Posterior cingulate gyrus (tissue), 11 donors: ENCODE measurements at places on chromosomes 7 and 10.

GRCh38 chr10:87636313-87636915 is 23.3 kb upstream of the PAPSS2 start:
- no peak for DNase-seq

DNA sequence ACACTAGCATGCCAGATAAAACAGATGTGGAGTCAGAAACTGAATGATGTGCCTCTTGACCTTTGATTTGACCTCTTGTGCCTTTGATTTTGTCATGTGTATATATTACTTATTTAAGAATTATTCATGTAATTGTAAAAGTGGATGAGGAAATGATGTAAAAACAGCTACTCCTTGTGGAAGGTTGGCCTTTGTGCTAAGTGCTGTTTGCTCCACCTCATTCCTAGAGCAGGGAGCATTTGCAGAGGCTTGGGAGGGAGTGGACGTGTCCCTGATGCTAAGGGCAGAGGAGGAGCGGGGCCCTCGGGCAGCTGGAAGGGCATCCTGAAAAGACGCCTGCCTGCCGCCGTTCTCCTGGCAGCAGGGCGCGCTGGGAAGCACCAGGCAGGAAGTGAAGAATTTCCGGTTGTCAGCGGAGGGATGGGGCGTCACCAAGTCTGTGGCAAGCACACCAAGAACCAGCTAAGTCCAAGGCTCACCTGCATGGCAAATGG is 197.6 kb upstream of the ZNF32 start:
- DNase-seq: no peak

GRCh38 chr10:14466257-14466656 is 135.5 kb upstream of the FRMD4A start:
- DNase-seq: no peak

DNA sequence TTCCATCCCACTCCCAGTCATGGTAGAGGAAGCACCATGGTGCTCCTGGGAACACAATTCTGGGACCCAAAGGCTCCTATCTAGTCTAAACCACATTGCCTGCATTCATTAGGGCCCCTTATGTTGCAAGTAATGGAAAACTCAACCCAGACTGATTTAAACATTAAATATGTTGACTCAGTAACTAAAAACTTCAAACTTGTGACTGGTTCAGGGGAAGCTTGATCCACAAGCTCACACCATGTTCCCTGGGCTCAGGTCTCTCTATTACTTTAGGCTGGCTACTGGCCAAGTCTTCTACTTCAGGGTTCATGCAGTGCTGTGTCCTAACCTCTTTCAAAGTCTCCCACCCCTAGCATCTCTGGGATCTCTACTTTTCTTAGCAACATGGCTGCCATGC is 13.1 kb downstream of the WNT16 start:
- DNase-seq: no peak

DNA sequence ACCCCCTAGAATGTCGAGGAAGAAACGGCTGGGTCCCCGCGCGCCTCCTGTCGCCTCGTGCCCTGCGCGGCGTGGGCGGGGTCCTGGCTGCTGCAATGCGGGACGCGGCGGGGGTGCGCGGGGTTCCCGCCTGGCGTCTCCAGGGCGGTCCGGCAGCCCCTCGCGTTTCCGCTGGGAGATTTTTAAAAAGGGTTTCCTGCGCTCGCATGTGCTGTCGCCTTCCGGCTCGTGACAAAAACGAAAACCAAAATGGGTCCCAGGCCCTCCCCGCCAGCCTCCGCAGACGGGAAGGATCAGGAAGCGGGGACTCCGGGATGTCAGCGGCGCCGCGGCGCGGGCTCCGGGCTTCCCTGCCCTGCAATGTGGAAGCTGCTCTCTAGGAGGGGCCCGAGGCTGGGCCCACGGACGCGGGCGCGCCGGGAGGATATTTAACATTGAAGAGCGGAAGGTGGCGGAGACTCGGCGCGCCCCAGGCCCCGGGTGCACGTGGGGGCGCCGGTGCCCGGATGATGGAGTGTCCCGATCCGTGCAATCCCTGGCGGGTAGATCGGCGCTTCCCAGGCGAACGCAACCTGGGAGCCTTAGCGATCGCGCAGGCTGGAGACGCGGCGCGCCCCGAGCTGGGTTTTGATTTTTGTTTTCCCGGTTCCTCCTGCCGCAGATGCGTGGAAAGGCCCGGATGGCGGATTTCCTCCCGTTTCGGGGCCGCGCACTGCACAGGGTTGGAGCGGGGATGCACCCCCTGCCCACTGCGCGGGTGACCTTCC is 1.0 kb downstream of the PFKP start:
- peak; percentile 95 for DNase-seq

DNA sequence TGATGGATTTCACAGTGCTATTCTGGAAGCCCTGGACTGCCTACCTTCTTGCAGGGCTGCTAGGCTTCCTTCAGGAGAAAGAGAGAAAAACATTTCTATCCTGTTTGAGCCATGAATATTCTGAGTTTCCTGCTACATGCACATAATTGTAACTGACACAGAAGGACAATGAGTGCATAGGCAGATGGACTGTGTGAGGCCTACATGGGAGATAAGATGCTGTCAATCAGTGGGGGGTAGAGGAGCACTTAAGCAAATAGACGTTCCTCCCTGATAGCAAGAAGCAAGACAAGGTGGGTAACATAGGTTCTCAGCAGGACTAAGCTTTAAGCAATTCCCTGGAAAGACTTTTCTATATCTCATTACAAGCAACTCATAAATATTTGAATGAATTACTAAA is 11.6 kb downstream of the ALDH18A1 start:
- DNase-seq: no peak

GRCh38 chr10:115171392-115171960 is 78.3 kb downstream of the ATRNL1 start:
- DNase-seq: no peak

GRCh38 chr10:35532141-35532540 is 73.0 kb upstream of the GJD4 start:
- DNase-seq: no peak

DNA sequence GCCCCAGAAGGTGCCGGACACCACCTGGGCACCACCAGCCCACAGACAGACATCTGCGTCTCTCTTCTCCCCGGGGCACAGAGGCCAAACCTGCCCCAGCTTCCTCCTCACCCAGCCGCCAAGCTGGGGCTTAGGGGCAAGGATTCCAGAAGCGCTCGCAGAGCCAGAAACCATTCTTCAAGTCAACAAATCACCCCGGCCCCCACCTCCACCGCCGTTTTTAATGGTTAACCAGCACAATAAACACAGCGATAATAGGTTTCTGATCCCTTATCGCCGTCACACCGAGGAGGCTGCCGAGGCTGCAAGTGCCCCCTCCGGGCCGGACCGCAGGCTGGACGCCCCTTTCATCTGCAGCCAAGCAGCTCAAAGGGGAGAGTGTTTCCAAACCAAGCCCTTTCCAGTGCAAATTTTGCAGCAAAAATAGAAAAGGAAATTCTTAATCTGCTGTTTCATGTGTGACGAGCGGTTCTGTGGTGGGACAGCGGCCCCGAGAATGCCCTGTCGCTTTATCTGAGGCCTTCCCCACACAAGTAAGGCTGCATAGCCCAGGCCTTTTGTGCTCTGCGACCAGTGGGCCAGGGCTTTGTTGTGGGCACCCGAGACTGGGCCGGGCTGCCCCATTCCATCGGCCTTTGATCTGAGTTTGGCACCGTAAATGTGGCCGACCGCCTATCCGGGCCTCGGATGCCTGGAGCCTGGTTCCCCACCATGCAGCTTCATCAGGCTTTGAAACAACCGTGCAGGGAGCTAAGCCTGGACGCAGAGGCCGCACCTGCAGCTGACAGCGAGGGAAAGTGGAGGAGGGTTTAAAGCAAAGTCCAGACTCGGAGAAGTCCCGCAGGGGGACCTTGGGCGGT is 83.2 kb downstream of the FOXL3 start:
- peak; percentile 9 for DNase-seq

DNA sequence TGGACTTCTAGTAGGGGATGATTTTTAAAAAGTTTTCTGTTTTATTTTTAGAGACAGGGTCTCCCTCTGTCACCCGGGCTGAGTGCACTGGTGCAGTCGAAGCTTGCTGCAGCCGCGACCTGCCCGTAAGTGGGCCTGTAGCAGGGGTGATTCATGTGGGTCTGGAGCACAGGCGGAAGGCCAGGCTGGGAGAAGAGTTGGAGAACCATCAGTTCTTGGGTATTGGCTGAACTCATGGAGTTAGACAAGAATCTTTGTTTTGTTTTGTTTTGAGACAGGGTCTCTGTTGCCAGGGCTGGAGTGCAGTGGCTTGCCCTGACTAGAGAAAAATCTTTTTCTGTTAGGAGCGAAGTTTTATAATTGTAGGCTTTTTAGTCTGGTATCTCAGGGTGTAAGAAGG is 5.7 kb downstream of the SRRT start:
- DNase-seq: no peak

DNA sequence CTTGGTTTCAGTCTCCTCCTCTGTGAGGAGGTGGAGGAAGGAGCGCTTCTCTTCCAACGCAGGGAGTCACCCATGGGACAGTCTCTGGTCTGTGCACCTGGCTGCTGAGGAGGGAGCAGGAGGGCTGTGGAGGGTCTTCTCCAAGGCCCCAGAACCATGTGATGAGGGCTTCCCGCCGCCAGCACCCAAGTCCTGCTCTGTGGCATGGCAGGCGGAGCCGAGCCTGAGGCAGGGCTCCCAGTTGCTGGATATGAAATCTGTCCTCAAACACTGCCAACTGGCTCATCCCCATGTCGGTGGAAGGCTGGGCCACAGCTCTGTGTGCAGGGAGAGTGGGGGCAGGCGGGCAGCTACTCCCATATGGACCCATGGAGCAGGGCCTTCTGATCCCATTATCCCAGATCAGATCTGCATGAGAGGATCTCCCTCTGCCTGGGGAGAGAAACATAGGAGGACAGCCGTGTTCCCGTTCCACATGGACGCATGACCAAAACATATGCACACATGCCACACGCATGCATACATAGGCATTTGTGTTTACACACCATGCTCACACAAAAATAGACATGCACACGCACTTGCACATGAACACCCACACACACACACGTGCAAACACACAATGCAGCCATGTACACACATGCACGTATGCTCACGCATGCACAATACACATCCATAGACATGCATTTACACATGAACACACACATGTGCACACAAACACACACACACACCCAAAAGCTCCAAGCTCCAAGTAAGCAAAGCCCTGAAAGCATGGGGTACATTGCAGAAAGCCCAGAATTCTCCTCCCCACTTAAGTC is 38.8 kb upstream of the EN2 start:
- DNase-seq: no peak

DNA sequence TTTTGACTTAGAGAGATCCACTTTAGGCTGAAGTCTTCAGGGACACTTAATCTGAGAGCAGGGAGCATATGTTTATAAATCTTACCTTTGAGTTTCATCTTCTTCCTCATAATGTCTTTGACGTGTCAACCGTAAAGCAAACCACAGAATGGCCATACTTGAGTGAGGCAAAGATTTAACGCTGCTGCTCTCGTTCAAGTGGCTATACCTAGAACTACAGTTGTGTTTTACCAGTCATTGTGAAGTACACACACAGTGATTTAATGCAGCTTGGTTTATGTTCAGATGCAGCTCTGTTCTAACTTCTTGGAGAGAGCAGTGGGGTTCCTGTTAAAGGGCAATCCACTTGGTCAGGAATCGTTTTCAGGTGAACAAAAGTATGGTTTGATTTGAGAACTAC is 39.9 kb upstream of the GOT1 start:
- DNase-seq: no peak

- no peak for DNase-seq
Measured at GRCh38 chr10:10872764-10873163, 144.9 kb upstream of the CELF2 start.

DNA sequence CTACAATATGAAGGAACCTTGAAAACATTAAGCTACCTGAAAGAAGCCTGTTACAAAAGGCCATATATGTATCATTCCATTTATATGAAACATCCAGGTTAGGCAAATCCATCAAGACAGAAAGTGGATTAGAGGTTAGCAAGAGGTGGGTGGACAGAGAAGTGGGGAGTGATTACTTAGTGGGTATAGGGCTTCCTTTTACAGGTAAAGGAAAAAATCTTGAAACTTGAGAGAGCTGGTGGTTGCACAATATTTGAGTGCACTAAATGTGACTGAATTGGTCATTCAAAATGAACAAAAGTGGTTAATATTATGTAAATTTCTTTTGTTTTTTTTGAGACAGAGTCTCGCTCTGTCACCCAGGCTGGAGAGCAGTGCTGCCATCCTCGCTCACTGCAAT is 119.4 kb upstream of the KIF5B start:
- no peak for DNase-seq
